ENCODE measurements at places on chromosomes 11 and 22.

GRCh38 chr11:67691149-67691548, 16.7 kb upstream of the ALDH3B2 start:
- H3K4me3 ChIP-seq, result no peak overlapping the region
- H3K36me3 ChIP-seq, result no peaks in the 10 kb centered on the region
- H3K4me1 ChIP-seq, result no peaks in the 10 kb centered on the region
- peaks cover 14% of the 10 kb centered on the region for H3K27me3 ChIP-seq

GRCh38 chr11:126393143-126393542, 37.7 kb downstream of the ST3GAL4 start:
- no peaks in the 10 kb centered on the region for H3K27me3 ChIP-seq
- H3K36me3 ChIP-seq, result no peaks in the 10 kb centered on the region
- DNase-seq, result no peak
- H3K4me3 ChIP-seq, result no peak overlapping the region
- H3K27ac ChIP-seq, result no peak overlapping the region

DNA sequence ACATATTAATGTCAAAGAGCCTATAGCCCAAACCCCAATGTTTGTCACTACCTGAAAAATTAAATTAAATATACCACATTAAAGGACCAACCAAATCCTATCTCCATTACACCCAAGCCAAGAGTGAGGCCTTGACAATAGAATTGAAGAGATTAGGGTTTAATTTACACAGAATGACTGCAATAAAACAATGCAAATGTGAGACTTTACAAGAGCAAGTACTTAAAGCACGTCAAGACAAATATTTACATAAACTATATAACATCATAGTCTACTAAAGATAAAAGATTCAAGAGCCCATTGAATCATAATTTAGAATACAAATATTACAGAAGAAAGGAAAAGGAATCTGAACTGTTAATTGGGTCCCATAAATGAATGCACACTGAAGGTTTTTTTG, 85.6 kb downstream of the CADM1 start:
- DNase-seq, result no peak
- H3K36me3 ChIP-seq, result no peaks in the 10 kb centered on the region
- no peaks in the 10 kb centered on the region for H3K4me1 ChIP-seq
- H3K4me3 ChIP-seq, result no peak overlapping the region

- no peak overlapping the region for H3K4me3 ChIP-seq
- H3K27ac ChIP-seq, result no peak overlapping the region
- H3K4me1 ChIP-seq, result no peaks in the 10 kb centered on the region
- no peak for DNase-seq
- H3K36me3 ChIP-seq, result no peaks in the 10 kb centered on the region
- peaks cover 8% of the 10 kb centered on the region for H3K27me3 ChIP-seq
Observed at GRCh38 chr11:13168271-13168670, 109.3 kb upstream of the BMAL1 start.

- no peak overlapping the region for H3K4me3 ChIP-seq
- no peak overlapping the region for H3K27ac ChIP-seq
- H3K36me3 ChIP-seq, result no peaks in the 10 kb centered on the region
- H3K4me1 ChIP-seq, result no peaks in the 10 kb centered on the region
- no peaks in the 10 kb centered on the region for H3K27me3 ChIP-seq
- DNase-seq, result no peak
Observed at GRCh38 chr11:8503910-8504364, 90.1 kb downstream of the STK33 start.

DNA sequence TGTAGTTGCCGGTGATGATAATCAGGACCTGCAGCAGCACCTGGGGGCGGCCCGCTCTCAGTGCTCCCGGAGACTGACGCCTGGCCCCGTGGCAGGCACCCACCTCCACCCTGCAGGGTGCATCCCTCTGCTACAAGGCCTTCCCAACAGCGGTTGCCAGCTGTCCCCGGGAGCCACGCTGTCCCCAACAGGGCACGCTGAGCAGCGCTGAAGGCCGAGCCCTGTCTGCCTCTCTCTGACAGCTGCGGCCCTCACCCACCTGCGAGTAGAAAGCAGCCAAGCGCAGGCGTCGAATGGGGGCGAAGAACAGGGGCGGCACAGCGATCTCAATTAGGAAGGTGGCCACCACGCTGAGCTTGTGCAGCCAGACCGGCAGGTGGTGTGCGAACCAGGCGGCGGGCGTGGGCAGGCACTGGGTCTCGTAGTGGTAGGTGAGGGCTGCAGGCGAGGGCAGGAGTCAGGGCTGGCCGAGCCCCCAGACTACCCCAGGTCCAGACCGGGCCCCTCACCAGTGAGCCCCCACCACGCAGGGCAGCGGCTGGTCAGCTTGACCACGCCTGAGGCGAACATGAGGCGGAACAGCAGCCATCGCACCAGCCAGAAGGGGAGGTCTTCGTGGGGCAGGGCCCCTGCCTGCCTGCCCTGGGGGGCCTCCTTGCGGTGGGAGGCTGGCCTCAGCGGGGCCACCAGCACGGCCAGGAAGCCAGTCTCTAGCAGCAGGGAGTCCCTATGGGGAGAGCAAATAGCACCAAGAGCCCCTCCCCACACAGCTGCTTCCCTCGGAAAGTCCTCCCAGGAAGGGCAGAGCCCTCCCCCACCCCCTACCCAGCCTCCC, 1.5 kb downstream of the LMF2 start:
- H3K27ac ChIP-seq, result peak overlapping the region; percentile 89
- H3K4me3 ChIP-seq, result peak overlapping the region; percentile 92
- no peaks in the 10 kb centered on the region for H3K27me3 ChIP-seq
- H3K36me3 ChIP-seq, result peaks cover 37% of the 10 kb centered on the region

DNA sequence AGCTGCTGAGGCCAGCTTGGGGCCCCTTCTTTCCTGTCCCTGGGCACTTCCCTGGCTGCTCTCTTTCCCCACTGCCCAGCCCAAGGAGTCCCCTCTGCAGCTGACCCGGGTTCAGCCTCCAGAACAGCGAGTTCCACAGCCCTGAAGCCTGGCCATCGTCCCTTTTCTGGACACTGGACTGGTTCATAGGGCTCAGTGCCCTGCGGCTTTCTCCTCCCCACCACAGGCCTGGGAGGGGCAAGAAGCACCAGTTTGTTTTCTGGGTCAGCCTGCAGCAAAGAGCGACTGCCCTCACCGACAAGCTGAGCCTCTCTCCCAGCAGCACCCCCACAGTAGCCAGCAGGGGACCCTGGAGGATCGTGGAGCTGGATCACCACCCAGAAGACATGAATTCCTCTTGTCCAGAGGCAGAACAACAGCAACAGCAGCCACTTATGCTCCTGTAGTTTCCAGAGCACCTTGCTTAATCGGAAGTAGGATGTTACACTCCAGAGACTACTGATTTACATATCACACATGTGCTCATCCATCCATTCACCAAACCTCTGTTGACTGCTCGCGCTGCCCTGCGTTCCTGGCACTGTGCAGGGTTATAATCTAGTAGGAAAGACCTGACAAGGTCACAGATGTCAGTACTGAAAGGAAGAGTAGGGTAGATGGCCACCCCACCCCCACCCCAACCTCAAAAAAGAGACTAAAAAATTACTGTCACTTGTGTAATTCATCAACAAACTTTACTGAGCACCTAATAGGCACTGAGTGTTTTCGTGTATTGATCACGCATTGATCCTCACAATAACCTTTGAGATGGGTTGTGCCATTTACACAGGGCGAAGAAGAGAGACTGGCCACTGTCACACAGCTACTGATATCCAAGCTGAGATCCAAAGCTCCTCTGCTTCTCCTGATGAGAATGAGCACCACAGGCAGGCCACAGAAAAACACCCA, 13.0 kb upstream of the CXCR5 start:
- no peaks in the 10 kb centered on the region for H3K27me3 ChIP-seq
- H3K4me3 ChIP-seq, result peak overlapping the region; percentile 44
- H3K27ac ChIP-seq, result peak overlapping the region; percentile 94
- peaks cover 70% of the 10 kb centered on the region for H3K4me1 ChIP-seq
- no peaks in the 10 kb centered on the region for H3K36me3 ChIP-seq

DNA sequence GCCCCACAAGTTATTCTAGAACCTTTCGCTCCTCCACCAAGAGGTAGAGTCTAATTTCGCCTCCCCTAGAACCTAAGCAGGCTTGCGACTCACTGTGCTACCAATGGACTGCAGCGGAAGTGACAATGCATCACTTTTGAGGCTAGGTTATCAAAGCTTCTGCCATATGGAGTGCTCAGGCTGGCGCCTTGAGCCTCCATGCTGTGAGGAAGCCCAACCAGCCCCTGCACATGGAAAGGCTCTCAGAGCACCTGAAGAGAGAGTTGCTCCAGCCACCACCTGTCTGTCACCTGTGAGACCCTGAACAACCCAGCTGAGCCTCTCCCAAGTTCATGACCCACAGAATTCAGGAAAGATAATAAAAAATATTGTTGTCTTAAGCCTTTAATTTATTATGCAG, 29.3 kb upstream of the CBX7 start:
- peaks cover 22% of the 10 kb centered on the region for H3K4me1 ChIP-seq
- no peaks in the 10 kb centered on the region for H3K27me3 ChIP-seq
- no peak for DNase-seq
- no peaks in the 10 kb centered on the region for H3K36me3 ChIP-seq

DNA sequence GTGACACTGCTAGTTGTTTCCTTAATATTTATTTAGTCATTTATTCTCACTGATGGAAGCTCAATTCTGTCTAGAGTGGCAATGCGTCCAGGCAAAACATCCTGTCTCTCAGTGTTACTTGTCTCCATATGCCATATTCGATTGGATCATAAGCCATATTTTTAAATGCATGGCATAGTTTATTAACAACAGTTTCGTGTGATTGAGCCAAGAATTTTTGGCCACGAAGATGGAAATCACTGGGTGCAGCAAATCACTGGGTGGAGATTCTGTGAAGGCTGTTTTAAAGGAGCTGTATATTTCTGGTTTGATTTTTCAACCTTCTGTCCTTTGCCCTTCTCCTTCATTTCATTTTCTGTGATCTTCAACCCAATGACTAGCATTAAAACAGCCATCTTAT, 205.2 kb downstream of the JRKL start:
- H3K4me1 ChIP-seq, result no peaks in the 10 kb centered on the region
- DNase-seq, result no peak
- H3K27ac ChIP-seq, result no peak overlapping the region

- peaks cover 3% of the 10 kb centered on the region for H3K4me1 ChIP-seq
- no peaks in the 10 kb centered on the region for H3K27me3 ChIP-seq
- no peaks in the 10 kb centered on the region for H3K36me3 ChIP-seq
- H3K4me3 ChIP-seq, result no peak overlapping the region
- no peak overlapping the region for H3K27ac ChIP-seq
Observed at GRCh38 chr11:110177086-110177456, 83.9 kb downstream of the ZC3H12C start.

DNA sequence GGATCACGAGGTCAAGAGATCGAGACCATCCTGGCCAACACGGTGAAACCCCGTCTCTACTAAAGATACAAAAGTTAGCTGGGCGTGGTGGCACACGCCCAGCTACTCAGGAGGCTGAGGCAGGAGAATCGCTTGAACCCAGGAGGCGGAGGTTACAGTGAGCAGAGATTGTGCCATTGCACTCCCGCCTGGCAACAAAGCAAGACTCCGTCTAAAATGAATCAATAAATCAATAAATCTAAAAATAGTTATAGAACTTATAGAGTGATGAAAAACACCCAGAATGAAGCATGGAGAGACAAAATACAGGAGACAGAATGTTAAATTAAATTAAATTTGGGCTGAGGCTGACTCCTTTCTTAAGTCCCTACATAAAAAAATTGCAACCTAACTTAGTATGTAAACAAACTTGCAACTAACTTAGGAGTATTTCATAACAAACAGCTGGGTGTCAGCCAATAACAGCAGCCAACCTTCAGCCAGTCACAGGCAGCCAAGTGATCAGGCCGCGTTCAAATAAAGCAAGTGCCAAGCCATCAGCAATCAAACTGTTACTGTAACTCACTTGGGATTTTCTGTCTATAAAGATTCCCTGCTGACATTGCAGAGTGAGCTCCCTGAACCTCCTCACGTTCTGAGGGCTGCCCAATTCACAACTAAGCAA, 7.3 kb upstream of the TP53AIP1 start:
- H3K27me3 ChIP-seq, result no peaks in the 10 kb centered on the region
- no peak for DNase-seq
- H3K36me3 ChIP-seq, result no peaks in the 10 kb centered on the region
- no peak overlapping the region for H3K27ac ChIP-seq
- H3K4me1 ChIP-seq, result no peaks in the 10 kb centered on the region
- no peak overlapping the region for H3K4me3 ChIP-seq

- H3K27me3 ChIP-seq, result peaks cover 2% of the 10 kb centered on the region
- no peak for DNase-seq
- no peak overlapping the region for H3K4me3 ChIP-seq
- no peak overlapping the region for H3K27ac ChIP-seq
- H3K36me3 ChIP-seq, result no peaks in the 10 kb centered on the region
Observed at GRCh38 chr11:134742956-134743819, 331.1 kb upstream of the B3GAT1 start.

DNA sequence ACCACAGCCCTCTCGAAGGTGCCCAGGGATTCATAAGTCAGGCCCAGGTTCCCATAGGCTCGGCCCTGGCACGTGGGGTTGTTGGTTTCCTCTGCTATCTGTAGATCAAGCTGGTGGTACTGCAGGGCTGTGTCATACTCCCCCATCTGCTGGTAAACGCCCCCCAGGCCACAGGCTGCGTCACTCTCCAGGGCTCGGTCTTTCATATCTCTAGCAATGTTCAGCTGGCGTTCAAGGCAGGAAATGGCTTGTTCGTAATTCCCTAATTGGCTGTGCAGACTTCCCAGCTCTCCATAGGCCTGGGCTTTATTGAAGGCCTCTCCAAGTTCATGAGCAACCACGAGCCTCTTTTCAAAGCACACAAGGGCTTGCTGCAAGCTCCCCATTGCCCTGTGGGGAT, 186.4 kb upstream of the PITPNB start:
- H3K27me3 ChIP-seq, result no peaks in the 10 kb centered on the region
- no peak overlapping the region for H3K4me3 ChIP-seq
- H3K27ac ChIP-seq, result no peak overlapping the region

- H3K27ac ChIP-seq, result peak within 1 kb of the TSS; percentile 97
- peaks cover 49% of the 10 kb centered on the region for H3K4me1 ChIP-seq
- H3K27me3 ChIP-seq, result no peaks in the 10 kb centered on the region
- peak within 1 kb of the TSS; percentile 78 for H3K4me3 ChIP-seq
- DNase-seq, result no peak
Observed at GRCh38 chr22:24554313-24555164, at the start of gene GUCD1. Gene GUCD1 (minus strand): TSS chr22:24555138. CDS start chr22:24554991, 147 bp downstream.

- no peak overlapping the region for H3K27ac ChIP-seq
- no peak for DNase-seq
- no peaks in the 10 kb centered on the region for H3K36me3 ChIP-seq
- no peaks in the 10 kb centered on the region for H3K4me1 ChIP-seq
- no peaks in the 10 kb centered on the region for H3K27me3 ChIP-seq
Observed at GRCh38 chr11:100955318-100955717, 174.3 kb downstream of the PGR start.

- H3K4me1 ChIP-seq, result no peaks in the 10 kb centered on the region
- no peak for DNase-seq
- no peaks in the 10 kb centered on the region for H3K36me3 ChIP-seq
- H3K27ac ChIP-seq, result no peak overlapping the region
- H3K27me3 ChIP-seq, result no peaks in the 10 kb centered on the region
Observed at GRCh38 chr22:32572741-32573500, 98.3 kb downstream of the FBXO7 start.

DNA sequence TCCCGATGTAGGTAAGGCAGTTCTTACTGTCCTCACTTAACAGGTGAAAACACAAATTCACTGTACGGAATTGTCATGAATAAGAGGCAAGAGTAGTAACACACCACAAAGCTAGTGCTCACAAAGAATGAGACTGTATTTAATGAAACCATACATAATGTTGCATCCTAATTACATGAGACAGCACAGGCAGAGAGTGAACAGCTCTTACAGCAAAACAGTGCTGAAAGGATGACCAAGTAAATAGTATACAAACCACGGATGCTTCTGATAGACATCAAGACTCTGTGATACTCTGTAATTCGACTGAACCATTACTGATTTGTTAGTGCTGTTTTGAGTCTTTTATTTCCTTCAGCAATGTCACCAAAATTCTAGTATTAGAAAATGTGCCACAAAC, 282.3 kb downstream of the TTC28 start:
- H3K36me3 ChIP-seq, result no peaks in the 10 kb centered on the region
- H3K4me1 ChIP-seq, result no peaks in the 10 kb centered on the region
- no peaks in the 10 kb centered on the region for H3K27me3 ChIP-seq
- DNase-seq, result no peak
- H3K27ac ChIP-seq, result no peak overlapping the region
- no peak overlapping the region for H3K4me3 ChIP-seq
